ENCODE measurements at places on chromosomes 6 and 20.

- DNase-seq = no peak
Measured at GRCh38 chr6:120378582-120379220, 955.6 kb downstream of the TBC1D32 start.

- no peak for DNase-seq
Measured at GRCh38 chr6:152100183-152100618, 292.7 kb downstream of the ESR1 start.

DNA sequence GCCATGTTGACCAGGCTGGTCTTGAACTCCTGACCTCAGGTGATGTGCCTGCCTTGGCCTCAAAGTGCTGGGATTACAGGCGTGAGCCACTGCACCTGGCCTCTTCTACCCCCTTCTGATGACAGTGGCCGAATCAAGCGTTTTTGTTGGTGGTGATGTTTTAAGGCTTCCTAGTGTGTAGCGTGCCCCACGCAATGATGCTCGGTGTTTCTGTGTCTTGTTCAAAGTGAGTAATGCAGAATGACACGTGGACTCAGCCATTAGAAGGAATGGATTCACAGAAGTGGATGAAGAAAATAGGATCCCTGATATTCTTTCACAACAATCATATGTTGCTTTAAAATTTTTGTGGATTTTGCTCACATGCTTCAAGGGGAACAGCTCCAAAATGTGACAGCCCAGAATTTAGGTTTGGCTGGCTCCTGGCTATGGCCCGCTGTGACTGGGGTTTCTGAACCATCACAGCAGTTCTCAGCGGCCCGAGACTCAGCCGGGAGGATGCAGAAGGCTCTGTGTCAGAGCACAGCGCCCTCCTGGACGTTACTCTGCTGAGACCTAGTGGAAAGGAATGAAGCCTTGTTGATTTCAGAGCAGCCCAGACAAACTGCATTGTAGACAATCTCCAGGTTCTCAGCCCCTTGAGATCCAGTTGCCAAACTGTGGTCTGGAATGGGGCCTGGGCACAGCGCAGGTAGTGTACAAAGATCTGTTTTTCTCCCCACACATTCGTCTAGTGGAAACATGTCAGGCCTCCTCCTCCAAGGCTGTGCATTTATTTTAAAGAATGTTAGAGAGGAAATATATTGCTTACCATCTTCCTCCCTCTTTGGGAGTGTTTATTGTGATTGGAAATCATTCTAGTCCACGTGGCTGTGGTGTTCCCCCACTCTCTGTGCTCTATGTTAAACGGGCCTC lies 57.6 kb upstream of the TIAM2 start:
- no peak for DNase-seq

DNA sequence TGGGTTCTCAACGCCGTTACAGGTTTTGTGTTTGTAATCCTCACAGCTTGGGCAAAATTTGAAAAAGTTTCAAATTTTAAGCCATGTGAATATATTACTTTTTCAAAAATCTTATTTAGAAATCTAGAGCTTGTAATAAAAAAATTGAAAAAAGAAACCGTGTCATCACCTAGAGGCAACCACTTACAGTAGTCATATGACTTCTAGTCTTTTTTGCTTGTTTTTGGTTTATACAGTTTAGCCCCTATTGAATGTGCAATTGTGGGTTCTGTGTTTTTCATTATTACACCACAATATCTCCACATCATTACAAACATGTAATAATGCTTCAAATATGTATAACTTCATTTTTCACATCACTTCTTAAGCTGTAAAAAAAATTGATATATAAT lies 888 bp downstream of the DYNLRB1 start:
- no peak for DNase-seq

GRCh38 chr6:151111670-151112069 lies 128.1 kb upstream of the AKAP12 start:
- no peak for DNase-seq
